Esophagus muscularis mucosa (tissue), 4 donors: ENCODE measurements at places on chromosomes 7 and 10. TPM values are rescaled to one million over a fixed set of nuclear protein-coding genes. Genes with fewer than 3 reads are reported as not detected.

ZPBP gene
- not detected for total RNA-seq

FEZF1 gene
- not detected for total RNA-seq

GRCh38 chr10:70440296-70441160, 953 bp downstream of the NODAL start:
- no peak for DNase-seq

GRCh38 chr10:36030516-36030915, 388.4 kb upstream of the FZD8 start:
- DNase-seq, result no peak
